ENCODE measurements at places on chromosomes 5 and 9. TPM values are rescaled to one million over a fixed set of nuclear protein-coding genes. Genes with fewer than 3 reads are reported as not detected.
A peak's percentile ranks its signal among the peaks of the same experiment; 100 is the strongest.

GRCh38 chr5:132093271-132093670, 19.7 kb downstream of the CSF2 start:
- DNase-seq: no peak
- no peaks in the 10 kb centered on the region for H3K4me1 ChIP-seq
- no peaks in the 10 kb centered on the region for H3K36me3 ChIP-seq

CCIN gene
- 0.43 TPM for total RNA-seq

DNA sequence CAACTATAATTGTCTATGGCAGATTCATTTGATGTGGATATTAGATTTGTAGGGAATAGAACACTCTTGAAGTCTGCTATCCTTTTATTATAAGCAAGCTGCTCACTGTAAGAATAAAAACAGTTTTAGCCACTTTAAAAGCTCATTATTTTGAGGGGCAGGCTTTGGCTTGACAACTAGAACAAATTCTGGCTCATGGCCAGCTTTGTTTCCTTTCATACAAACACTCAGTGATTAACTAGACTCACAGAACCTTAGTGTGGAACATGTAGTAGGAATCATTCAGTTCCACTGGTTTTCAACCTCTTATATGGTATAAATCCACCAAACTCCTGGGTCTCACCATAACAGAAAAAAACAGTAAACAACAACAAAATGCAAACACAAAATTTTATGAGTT, 27.4 kb upstream of the CEP120 start:
- H3K4me3 ChIP-seq: no peak overlapping the region
- no peak overlapping the region for H3K27ac ChIP-seq
- no peak for DNase-seq
- no peaks in the 10 kb centered on the region for H3K36me3 ChIP-seq

- DNase-seq: no peak
- H3K27ac ChIP-seq: no peak overlapping the region
- H3K4me3 ChIP-seq: no peak overlapping the region
- no peaks in the 10 kb centered on the region for H3K27me3 ChIP-seq
- H3K36me3 ChIP-seq: no peaks in the 10 kb centered on the region
Observed at GRCh38 chr9:19404283-19405075, 4.3 kb upstream of the ACER2 start.

DNA sequence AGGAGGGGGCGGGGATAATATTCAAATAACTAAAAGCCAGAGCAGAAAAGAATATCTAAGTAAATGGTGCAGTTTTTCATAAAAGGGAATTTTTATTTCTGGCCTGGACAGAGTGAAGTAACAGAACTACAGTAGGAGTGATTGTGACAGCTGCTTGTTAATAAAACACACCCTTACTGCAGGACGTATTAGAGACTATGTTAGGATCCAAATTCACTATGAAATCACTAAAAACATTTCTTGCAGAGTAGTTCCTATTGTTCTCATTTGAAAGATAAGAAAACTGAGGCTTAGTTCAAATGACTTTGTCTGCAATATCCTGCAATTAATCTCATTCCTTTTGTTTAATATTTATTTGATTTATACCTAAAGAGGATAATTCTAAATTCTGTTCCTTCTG, 39.5 kb downstream of the FAM174A start:
- no peaks in the 10 kb centered on the region for H3K36me3 ChIP-seq
- no peaks in the 10 kb centered on the region for H3K4me1 ChIP-seq
- no peak for DNase-seq
- H3K27me3 ChIP-seq: no peaks in the 10 kb centered on the region
- no peak overlapping the region for H3K27ac ChIP-seq

ASB6 gene
- total RNA-seq: 30.0 TPM

DDX4 gene
- not detected for total RNA-seq

DNA sequence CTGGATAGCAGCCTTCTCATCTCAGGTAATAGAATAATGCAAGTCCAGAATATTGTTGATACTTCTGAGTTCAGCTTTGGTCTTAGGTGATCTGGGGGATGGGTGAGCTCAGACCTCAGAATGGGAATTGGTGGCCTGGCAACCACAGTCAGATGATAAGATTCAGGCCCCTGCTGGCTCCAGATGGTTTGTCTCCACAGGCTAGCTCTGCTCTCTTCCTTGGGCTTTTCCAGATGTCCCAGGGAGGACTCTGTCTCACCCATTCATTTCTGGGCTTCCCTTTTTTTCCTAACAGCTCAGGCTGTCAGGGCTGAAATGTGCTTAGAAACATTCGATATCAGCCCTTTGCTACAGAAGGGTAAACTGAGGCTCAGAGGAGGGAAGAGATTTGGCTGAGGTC, 17.6 kb upstream of the TNFSF15 start:
- no peak for DNase-seq
- no peaks in the 10 kb centered on the region for H3K36me3 ChIP-seq
- no peaks in the 10 kb centered on the region for H3K4me1 ChIP-seq
- H3K4me3 ChIP-seq: no peak overlapping the region

DNA sequence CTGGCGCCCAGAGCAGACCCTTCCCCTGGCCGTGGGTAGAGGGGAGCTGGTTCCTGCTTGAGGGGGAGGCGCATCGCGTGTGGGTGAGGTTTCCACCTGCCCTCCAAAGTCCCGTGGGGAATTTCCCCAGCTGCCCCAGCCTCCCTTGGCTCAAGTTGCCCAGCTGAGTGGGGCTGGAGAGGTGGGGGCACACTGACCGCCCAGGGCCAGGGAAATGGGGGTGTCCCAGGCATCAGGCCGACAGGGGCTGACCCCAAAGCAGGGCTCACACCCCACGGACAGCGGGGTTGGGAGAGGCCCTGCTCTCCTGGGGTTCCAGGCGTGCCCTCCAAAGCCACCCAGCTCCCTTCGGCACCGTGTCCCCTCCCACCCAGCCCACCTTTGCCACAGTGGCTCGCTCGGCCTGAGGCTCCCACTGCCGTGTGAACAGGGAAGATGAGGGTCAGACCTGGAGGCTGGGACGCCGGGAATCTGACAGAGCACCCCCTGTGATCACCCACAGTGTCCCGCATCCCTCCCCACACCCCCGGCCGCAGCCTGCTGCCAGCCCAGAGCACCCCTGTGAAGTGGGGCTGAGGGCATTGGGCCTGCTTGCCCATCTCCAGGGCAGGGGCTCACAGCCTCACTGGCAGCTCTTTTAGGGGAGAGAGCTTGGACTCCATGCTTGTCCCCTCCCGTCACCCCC, 933 bp upstream of the EGFL7 start:
- H3K4me3 ChIP-seq: peak overlapping the region; percentile 69
- H3K4me1 ChIP-seq: peaks cover 7% of the 10 kb centered on the region
- H3K36me3 ChIP-seq: peaks cover 7% of the 10 kb centered on the region

- H3K36me3 ChIP-seq: no peaks in the 10 kb centered on the region
- H3K27me3 ChIP-seq: no peaks in the 10 kb centered on the region
- no peak for DNase-seq
- no peaks in the 10 kb centered on the region for H3K4me1 ChIP-seq
- H3K27ac ChIP-seq: no peak overlapping the region
Observed at GRCh38 chr5:15737871-15738664, 238.1 kb downstream of the FBXL7 start.

DNA sequence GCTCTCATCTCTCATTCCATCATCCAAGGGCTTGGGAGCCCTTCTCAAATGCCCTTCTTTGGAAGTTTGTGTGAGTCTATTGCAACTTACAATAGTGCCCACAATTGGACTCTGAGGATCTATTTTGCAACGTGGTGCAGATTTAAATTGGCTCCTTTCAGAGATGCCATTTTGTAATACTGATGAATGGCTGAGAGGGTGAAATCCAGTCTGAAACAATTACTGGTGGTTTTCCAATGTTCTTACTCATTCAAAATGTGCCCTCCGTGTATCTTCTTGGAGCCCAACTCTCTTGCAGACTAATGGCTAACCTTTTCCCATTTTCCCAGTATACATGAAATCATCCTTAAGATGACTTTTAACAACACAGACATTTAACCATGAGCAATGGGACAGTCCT, 6.1 kb downstream of the ZNF462 start:
- no peaks in the 10 kb centered on the region for H3K36me3 ChIP-seq
- H3K4me1 ChIP-seq: peaks cover 37% of the 10 kb centered on the region
- no peak for DNase-seq
- H3K27ac ChIP-seq: peak overlapping the region; percentile 65

C5orf46 gene
- not detected for total RNA-seq

- no peak for DNase-seq
- no peak overlapping the region for H3K27ac ChIP-seq
- no peaks in the 10 kb centered on the region for H3K27me3 ChIP-seq
- no peaks in the 10 kb centered on the region for H3K4me1 ChIP-seq
Observed at GRCh38 chr9:25703701-25704357, 25.6 kb upstream of the TUSC1 start.

- H3K36me3 ChIP-seq: no peaks in the 10 kb centered on the region
- H3K4me1 ChIP-seq: peaks cover 10% of the 10 kb centered on the region
- H3K27ac ChIP-seq: no peak overlapping the region
- no peaks in the 10 kb centered on the region for H3K27me3 ChIP-seq
- DNase-seq: no peak
Observed at GRCh38 chr5:119171686-119172085, 100.8 kb downstream of the DMXL1 start.

F12 gene
- total RNA-seq: 0.60 TPM

Measured in spleen (tissue), 13 donors.